Myocyte (in vitro differentiated cells): ENCODE measurements at places on chromosomes 2 and 18. TPM values are rescaled to one million over a fixed set of nuclear protein-coding genes. Genes with fewer than 3 reads are reported as not detected.

DNA sequence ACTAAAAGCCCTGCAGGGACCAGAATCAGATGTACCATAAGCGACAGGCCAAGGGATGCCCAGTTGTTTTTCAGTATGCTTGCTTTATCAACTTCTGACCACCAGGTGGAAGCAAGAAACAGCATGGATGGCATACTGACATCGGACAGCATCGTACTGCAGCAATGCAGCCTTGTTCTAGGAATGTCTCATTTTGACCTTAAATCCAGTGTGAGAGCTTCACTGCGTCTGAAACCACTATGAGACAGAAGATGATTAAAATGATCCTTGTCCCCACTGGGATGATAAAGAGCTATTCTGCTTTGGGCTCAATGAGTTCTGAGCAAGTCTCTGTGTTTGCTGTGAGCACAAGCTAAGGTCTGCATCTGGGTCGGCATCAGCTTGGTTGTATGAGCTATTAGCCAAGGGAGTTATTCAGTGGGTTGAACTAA is 54.3 kb downstream of the CDK15 start:
- DNase-seq: peak; percentile 80

DNA sequence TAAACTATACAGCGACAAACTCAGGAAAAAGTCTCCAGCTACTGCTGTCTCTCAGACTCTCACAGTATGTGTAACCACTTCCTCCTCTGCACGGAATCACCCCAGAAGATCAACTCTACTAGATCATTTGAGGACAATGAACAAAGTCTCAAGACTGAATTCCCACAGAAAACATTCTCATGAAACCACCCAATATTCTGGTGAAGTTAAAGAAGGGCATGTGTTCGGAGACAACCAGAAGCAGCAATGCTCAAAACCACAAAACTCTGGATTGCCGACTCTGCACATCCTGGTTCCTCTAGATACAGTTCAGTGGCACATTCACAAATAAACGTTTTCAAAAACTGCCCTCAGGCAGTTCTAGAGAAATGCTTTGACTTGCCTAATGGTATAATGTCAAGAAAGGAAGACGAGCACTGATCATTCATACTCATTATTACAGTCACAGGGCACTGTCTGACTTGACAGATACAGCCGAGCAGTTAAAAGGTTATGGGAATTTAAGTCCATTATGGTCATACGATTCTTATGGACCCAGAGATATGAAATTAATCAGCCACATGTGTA is 91.9 kb upstream of the STK17B start:
- DNase-seq: peak; percentile 81

GRCh38 chr18:12476955-12477354 is 69.2 kb downstream of the PRELID3A start:
- DNase-seq: peak; percentile 2

DNA sequence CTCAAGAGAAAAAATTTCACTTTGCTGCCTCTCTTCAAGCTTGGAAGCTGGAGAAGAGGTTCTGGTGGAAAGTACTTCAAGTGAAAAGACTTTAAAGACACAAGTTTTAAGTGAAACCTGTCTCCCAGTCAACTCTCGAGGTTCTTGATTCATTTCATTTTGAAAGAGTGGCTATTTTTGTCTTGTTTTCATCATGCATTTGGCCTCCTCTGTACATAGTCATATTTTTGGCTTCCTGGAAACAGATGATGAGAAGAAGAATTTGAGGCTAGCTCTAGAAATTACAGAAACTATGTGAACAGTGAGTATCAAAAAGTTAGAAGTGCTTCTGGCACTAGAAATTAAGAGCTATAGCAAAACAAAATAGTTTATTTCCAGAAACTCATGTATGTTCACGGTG is 124.8 kb downstream of the DTNA start:
- peak; percentile 55 for DNase-seq

- peak; percentile 87 for DNase-seq
Measured at GRCh38 chr2:164992818-164993217, 37.5 kb upstream of the SLC38A11 start.

DNA sequence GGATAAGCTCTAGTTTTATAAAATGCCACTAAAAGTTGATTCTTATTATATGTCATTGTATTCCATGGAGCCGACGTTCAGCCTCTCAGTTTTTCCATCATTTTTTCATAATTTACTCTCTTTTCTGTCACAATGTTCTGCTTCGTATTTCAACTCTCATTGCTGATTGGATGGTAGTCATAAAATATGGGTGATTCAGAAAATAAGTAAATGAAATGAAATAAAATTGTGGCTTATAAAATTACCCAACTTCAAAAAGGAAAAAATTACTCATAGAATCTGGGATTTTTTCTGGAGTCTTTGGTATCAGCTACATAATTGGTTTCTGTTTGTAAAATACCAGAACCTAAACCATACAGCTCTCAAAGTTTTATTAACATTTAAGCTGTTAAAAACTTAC is 139.7 kb upstream of the ITGA4 start:
- DNase-seq: no peak

GRCh38 chr18:57214976-57215375 is 68.1 kb downstream of the BOD1L2 start:
- DNase-seq: no peak

GRCh38 chr2:222532315-222532714 is 108.0 kb downstream of the SGPP2 start:
- no peak for DNase-seq

- DNase-seq: peak; percentile 53
Measured at GRCh38 chr2:222903234-222904220, 42.7 kb downstream of the ACSL3 start.

DNA sequence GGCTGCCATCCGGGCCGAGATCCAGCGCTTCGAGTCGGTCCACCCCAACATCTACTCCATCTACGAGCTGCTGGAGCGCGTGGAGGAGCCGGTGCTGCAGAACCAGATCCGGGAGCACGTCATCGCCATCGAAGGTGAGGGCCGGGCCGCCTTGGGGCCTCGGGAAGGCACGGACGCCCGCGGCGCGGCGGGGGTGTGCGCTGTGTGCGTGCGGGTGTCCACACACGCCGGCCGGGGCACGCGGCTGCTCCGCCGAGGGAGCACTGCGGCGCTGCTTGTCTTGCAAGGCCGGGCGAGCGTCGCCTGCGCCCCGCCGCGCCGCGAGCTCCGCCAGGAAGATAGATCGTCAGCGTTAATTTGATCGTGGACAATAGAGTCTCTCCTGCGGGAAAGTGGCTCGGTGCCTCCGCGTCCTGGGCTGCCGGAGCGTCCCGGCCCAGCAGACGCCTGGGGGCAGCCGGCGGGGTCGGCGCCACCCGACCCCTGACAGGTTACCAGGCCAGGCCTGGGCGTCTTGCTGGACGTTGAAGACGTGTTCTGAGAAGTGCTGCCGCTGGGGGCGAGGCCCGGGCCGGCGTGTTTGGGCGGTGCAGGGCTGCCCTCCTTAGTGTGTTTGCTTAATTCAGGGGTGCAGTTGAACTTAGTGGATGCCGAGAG is 1.0 kb downstream of the AGAP1 start:
- peak; percentile 53 for DNase-seq

DNA sequence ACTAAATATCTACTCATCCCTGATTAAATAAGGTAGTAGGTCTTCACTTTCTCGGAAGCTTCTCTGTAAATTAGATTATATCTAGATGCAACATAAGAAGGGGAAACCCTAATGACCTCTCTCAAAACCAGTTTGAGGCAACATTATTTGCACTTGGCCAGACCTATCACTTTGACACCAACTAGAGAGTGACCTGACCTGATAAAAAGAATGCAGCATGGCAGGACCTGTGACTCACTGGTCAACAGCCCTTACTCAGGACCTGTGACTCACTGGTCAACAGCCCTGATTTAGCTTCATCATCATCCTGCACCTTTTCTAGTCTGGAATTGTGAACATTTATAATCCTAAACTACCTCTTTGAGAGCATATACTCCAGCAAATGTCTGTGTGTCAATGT is 1957.7 kb upstream of the CELF4 start:
- DNase-seq: peak; percentile 26

DNA sequence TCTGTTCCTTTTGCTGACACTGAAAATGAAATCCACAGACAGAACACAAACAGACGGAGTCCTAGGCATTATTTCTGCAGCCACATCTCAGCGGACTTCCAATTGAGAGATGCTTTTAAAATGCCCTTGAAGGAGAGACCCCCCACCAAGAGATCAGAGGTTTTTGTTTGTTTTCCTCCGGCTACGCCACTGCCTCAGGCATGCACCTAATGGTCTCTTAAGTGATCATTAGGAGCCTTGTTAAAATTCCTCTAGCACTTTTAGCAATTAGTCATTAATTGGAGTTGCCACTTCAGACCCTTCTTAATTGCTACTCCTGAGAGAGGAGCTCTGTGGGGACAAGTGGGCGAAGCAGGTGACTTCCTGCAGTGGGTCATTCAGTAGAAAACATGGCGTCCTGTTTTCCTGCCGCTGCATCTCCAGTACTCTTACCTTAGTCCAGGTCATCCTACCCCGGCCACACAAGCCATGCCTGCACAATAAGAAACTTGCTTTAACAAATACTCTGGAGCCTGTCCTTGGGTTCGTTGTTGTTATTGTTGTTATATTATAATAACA is 257.7 kb upstream of the CHAC2 start:
- no peak for DNase-seq

DNA sequence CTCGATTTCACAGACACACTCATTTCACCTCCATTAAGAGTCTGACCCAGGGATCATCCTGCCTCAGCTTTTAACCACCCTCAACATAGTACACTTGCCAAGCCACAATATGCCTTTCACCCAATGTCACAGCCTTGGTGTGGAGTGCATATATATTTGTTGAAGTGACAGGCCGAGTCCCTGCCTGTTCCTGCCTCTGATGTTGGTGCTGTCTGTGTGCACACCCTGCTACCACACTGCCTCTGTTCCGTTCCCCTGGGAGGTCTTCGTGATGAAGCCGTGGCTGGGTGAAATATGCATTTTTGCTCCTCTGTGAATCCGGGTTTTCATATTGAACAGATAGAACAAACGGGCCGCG is 90.3 kb downstream of the RNF144A start:
- DNase-seq: no peak

- peak; percentile 75 for DNase-seq
Measured at GRCh38 chr2:105179469-105180372, 61.8 kb upstream of the GPR45 start.

DNA sequence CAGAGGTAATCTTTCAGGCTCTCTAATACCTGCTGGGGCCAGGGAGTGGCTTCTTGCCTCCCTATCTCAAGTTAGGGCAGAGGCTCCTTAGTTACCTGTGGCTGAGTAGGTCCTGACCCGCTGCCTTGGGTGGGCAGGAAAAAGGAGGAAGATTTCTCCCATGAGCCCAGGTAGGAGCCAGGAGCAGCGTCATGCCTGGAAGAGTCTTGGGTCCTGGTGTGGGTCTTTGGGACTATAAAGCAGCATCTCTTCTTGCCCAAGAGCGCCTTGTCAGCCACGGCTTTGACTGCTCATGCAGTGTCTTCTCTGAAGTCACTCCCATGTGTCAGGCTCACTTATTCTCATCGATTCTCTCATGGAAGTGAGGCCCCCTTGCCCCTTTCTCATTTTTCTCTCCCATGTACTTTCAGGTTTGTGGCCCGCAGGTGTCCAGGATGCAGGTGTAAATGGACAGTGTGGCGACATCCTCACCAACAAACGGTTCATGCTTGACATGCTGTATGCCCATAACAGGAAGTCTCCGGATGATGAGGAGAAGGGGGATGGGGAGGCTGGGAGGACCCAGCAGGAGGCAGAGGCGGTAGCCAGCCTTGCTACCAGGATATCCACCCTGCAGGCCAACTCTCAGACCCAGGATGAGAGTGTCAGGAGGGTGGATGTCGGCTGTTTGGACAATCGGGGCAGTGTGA is 111.2 kb downstream of the TPGS2 start:
- DNase-seq: no peak

GRCh38 chr2:144625226-144625625 is 105.3 kb upstream of the ZEB2 start:
- DNase-seq: no peak

- DNase-seq: no peak
Measured at GRCh38 chr2:7795778-7796563, 878.8 kb downstream of the RNF144A start.

DNA sequence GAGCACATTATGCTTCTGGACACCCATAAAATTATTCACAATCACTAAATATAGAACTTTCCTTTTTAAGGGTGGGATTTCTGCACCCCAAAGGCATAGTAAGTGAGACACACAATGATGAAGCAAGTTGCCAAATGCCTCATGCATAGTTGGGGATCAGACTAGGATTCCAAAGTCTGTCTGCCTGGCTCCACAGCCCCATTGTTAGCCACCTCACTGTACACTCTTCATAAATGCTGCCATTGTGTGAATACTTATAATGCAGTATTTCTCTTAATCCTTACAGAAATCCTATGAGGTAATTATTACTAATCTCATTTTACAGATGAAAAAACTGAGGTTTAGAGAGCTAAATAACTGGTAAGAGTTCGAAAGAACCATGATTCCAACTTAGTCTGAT is 738.6 kb downstream of the ERBB4 start:
- no peak for DNase-seq

DNA sequence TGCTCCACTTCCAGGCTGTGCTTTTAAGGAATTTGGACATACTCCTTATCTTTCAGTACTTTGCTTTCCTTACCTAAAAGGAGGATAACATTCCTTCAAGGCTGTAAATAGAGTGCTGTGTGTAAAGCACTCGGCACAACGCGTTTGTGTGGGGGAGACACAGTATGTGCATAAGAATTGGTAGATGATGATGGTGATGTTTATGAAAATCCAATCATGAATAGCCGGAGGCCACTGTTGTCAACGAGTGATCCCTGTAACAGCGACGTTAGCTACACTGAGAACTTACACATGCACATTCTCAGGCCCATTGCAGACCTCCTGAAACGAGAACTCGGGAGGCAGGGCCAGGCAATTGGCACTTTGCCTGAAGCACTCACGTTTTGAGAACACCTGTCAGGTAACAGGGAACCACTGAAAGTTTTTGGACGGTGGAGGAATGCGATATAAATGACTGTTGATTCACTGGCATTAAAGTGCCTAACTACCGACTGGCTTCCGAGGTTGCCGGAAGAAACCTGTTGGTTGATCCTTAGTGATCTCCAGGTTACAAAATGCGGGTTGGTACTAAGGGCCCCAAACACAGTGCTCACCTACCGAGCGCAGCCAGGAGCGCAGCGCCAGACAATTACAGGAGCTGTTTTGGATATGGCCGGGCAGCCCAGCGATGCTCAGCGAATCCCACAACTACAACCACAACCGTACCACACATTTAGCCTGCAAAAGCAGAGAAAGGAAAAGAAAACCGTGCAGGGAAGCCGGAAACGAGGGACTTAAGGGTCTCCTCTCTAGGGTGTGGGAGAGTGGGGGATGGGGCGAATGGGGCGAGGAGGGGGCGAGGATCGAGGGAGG is 1.0 kb upstream of the MAP4K4 start:
- DNase-seq: no peak

- no peak for DNase-seq
Measured at GRCh38 chr2:238103465-238104225, 3.5 kb downstream of the ESPNL start.

Gene OTX1
- total RNA-seq: 0.62 TPM in 1 of 2 replicates, not detected in the other

Gene SAG
- not detected in 2 replicates for total RNA-seq

Gene AOX1
- 4.9 and 5.9 TPM in 2 replicates for total RNA-seq

Gene CROCC2
- total RNA-seq: 0.05 TPM in 1 of 2 replicates, not detected in the other

Gene CFC1
- total RNA-seq: not detected in 2 replicates

Gene HTR2B
- 0.78 and 2.4 TPM in 2 replicates for total RNA-seq

Gene FBLN7
- total RNA-seq: 9.6 and 14.7 TPM in 2 replicates

Gene PMAIP1
- total RNA-seq: 62.5 and 75.1 TPM in 2 replicates

Gene ALLC
- total RNA-seq: not detected in 2 replicates

Gene RGPD8
- 6.7 and 8.1 TPM in 2 replicates for total RNA-seq

Gene CTLA4
- not detected in 2 replicates for total RNA-seq

Gene ARHGEF4
- 0.86 and 1.1 TPM in 2 replicates for total RNA-seq

Gene IL18R1
- not detected in 2 replicates for total RNA-seq

Gene PPP1R1C
- 0.51 TPM in 1 of 2 replicates, not detected in the other for total RNA-seq
